ENCODE measurements at places on chromosomes 4 and X.

DNA sequence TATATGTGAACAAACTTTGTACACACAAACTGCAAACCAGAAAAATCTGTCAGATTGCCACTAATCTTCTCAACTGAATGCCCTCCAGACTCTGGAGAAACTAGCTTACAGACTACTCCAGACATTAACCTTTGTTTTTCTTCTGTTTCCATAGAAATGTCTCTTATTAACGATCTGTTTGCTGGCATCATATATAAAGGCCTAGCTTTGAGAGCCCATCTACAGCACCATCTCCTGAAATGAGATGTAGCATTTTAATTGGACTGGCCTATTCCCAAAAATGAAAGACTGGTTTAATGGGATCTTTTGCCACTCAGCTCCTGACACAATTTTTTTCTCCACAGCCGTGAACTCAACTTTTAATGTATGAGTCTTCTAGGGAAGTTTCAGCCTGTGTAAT, 266.0 kb upstream of the IL1RAPL1 start:
- DNase-seq, result no peak

- DNase-seq, result no peak
These were observed 738.0 kb upstream of the PITX2 start for GRCh38 chr4:111360906-111361305.

GRCh38 chr4:165299399-165300060, 27.9 kb upstream of the MSMO1 start:
- peak; percentile 89 for DNase-seq

GRCh38 chrX:125577479-125577878, 257.8 kb downstream of the TEX13C start:
- DNase-seq, result no peak

DNA sequence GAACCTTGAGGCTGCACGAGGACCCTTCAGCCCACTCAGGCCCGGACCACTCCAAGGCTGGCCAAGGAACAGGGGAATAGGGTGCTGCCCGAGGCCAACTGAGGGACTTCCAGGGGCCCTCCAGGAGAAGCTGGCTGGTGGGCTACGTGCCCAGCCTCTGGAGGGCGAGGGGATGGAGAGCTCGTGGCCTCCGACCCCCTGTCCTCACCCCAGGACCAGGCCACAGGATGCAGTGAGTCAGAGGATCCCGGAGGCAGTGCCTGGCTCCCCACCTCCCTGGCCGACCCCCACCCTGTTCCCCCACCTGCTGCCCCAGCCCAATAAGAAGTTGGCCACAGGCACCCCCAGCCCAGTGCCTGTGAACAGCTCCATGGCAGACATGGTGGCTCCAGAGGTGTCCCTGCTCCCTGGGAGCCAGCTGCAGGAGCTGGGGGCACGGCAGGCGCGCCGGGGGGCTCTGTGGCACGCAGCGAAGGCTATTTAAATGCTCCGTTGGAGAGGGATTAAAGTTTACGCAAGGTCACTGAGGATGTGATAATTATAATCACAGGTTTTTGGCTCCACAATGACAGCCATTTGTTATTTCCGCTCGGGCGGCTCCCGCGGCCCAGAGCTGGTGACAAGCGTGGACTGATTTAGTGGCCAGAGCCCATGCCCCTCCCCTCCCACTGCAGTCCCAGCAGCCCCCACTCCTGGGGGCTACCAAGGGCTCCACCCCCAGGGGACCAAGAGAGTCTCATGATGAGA, 95.7 kb upstream of the NKX1-1 start:
- DNase-seq, result peak; percentile 6

DNA sequence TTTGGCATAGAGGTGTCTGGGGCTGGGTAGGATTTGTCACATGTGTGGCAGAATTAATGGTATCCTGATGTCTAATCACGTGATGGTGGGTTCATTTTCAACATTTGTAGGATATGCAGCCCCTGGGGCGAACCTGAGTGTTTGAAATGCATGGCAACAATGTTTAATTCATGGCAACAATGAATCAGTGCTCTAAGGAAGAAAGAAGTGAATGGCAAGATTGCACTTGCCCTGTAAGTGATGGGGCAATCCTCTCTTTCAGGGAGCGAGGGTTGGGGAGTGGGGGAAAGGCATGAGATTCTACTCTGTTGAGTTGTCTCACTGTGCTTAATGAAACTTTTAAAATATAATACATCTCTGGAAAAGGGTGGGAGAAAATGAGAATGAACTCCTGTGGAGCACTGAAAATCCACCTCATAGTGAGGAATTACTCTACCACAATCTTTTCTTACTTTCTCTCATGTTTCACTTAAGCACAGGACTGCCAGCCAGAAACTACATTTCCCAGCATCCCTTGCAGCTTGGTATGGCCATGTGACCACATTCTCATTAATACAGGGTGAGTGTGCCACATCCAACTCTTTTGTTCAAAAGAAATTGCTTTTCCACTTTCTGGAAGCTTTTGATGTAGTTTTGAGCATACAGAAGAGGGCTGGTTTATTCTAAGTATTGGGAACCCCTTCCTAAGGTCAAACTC, 64.0 kb upstream of the PGM2 start:
- peak; percentile 93 for DNase-seq

- no peak for DNase-seq
These were observed 13.7 kb downstream of the PFKFB1 start for GRCh38 chrX:54980334-54980733.

GRCh38 chrX:71578253-71579135, at the start of gene GCNA:
TSS of gene GCNA (plus strand) at chrX:71578437. CDS start at chrX:71580822, 2,385 bp downstream.
- no peak for DNase-seq

GRCh38 chr4:3468154-3468553, 5.0 kb downstream of the DOK7 start:
- no peak for DNase-seq

DNA sequence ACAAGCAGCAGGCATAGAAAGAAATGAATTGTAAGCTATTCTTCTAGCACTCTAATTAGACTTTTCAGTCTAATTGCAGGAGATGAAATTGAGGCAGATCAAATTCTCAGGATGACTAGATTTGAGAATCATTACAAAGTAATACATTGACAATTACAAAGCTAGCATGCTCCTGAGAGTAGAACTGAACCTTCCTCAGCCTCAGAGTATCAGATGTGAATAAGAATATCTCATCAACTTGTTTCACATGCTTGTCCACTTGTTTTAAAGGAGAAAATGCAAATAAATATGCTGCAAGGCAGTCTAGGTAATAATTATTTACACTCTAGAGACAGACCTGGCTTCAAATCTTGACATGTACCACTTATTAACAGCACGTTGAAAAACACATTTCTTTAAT, 491.0 kb upstream of the MAGEB2 start:
- no peak for DNase-seq

DNA sequence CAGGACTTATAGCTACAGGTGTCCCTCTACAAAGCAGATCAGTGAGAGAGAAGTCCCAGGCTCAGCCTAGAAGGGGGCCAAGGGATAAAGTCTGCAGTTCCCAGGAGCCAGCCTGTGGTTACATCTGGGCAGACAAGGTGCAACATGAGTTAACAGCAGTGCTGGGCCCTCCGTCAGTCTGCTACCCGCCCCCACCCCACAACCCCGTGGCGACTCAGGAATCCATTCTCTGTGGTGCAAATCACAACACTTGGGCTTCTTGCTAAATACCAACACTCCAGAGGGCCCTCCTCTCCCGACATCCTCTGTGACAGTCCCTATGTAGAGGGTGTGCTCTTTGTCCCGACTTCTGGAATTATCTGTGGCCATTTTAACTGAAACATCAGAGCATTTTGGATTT, 13.8 kb downstream of the GPM6B start:
- DNase-seq, result no peak

DNA sequence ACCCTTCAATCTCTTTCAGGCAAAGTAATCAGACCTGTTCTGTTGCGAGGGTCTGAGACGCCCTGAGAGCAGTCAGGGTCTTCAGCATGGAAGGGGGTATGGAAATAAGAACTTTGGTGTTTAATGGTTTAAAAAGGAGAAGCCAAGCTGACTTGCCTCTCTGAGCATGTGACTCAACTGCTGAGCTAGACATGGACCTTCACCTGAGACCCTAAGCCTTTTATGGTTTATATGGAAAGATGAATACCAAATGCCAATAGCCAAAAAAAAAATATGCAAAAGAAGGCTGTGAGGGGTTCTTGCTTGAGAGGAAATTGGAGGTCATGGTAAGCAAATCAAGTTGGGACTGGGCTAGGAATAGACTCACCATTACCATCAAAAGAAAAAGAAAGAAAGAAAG, 30.6 kb downstream of the CHRNA9 start:
- DNase-seq, result no peak

DNA sequence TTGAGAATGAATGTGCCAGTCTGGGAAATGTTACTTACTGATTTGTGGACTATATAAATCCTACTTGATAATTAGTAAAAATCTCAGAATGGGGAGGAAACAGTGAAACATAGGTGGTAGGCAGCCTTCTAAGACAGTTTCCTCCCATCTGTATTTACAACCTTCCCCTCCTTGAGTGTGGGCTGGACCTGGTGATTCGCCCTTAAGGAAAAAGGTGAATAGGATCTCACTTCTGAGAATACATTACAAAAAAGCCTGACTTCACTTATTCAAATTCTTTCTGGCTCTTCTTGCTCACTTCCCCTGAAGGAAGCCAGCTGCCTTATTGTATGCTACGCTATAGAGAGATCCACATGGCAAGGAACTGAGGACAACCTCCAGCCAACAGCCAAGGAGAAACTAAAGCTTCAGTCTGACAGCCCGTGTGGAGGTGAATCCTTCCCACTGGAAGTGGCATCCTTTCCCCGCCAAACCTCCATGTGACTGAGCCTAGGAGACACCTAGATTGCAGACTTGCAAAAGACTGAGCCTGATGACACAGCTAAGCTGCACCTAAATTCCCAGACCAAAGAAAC, 585.0 kb downstream of the STPG2 start:
- DNase-seq, result no peak

DNA sequence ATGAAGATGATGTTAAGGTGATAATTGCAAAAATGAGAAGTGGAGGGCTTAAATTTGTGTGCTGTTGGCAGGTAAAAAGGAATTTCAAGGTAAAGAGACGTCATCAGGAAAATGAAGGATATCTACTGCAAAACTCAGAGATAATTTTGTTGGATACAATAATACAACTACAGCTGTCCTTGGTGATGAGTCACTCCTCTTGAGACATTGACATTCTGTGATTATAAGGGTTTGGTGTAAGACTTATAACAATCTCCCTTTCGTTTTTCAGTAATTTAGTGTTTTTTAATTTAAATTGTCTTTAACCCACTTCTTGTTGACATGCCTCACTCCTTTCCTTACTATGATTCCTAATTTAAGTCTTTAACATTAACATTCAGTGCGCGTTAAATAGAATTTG, 1074.1 kb upstream of the SLIT2 start:
- DNase-seq, result no peak

DNA sequence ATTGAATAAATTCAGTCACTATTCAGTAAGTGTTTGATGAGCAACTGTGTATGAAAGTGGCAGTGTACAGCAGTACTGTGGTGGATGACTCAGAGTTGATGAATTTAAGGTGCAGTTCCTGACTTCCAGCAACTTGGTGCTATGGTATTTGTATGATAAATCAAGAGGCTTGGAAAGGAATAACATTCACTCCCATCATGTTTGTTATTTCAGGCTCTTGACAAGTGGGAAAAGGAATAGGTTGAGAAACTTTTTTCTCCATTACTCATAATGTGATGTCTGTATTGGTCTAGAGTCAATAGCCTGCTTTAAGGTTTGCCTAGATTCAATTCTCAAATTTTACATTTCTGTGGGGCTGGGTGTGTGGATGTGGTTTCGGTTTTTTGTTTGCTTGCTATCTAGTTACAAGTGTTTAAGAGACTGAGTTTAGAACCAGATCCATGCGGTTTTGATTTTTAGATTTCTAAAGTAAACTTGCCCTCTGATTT, 35.1 kb upstream of the CYP2U1 start:
- peak; percentile 0 for DNase-seq

DNA sequence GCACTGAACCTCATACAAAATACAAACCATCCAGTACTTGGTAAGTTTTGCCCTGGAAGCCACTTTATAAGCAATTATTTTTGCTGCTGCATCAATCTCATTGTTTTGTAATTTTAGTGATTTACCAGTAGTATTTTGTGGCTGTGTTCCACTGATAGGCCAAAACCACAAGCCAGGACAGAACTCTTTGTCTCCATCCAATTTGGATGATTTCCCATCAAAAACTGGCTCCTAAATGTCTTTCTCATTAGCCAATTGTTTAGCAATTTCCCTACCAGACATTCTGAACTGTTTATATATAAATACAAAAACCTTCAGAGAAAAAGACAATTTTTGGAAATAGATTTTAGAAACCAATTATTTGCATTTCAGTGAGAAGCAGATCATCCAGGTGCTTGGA, 4.4 kb downstream of the GSPT2 start:
- no peak for DNase-seq

DNA sequence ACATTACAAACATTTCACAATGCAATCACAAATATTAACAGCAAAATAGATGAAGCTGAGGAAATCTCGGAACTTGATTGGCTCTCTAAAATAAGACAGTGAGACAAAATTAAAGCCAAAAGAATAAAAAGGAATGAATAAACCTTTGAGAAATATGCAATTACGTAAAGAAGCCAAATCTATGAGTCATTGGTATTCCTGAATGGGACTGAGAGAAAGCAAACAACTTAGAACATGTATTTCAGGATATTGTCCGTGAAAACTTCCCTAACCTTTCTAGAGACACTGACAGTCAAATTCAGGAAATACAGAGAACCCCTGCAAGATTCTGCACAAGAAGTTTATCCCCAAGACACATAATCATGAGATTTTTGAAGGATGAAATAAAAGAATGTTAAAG, 48.4 kb upstream of the SPANXN2 start:
- no peak for DNase-seq
